ENCODE measurements at places on chromosomes 12 and 14.

- DNase-seq = no peak
Observed at GRCh38 chr12:115866909-115867525, 410.5 kb downstream of the MED13L start.

GRCh38 chr14:72512925-72513324 lies 381.0 kb downstream of the DPF3 start:
- DNase-seq = no peak

- DNase-seq = no peak
Observed at GRCh38 chr12:39272871-39273655, 169.9 kb downstream of the KIF21A start.

- DNase-seq = no peak
Observed at GRCh38 chr12:29242921-29243431, 93.9 kb downstream of the FAR2 start.

GRCh38 chr14:53767566-53767965 lies 189.1 kb downstream of the BMP4 start:
- no peak for DNase-seq

- no peak for DNase-seq
Observed at GRCh38 chr12:48021485-48022179, 17.4 kb upstream of the COL2A1 start.

- no peak for DNase-seq
Observed at GRCh38 chr14:98890556-98891340, 381.2 kb downstream of the BCL11B start.

DNA sequence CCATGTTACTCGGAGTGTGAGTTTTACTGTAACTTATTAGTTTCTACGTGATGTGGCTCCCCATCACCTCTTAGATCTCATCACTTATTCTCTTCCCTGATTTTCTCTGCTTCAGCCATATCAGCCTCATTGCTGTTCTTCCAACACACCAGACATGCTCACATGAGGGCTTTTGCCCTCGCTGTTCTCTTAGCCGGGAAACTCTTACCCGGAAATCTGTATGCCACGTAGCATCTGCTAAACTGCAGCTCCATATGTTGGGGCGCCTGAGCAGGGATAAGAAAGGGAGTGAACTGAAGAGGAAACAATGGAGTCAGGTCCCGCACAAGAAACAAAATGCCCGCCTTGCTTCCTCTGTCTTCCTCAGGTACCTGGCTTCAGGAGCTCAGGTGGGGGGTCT lies 16.6 kb downstream of the SMUG1 start:
- DNase-seq = no peak

DNA sequence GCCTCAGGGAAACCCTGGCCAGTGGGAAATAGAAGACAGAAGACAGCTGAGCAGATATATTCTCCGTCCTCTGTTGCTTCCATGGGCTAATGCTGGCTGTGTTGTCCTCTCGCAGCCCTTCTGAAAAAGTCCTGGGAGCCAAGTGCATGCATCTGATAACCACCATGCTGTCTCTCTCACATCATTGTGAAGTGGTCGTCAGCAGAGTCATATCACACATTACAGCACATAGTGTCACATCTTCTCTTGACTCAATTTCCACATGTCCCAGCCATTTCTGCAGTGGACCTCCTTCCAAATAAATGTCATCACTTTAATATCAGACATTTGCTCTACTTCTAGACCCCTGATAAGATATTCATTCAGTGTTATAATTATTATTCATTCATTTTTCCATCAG lies 3.8 kb downstream of the TAS2R20 start:
- DNase-seq = no peak

- no peak for DNase-seq
Observed at GRCh38 chr12:47481041-47481440, 224.8 kb downstream of the RPAP3 start.

DNA sequence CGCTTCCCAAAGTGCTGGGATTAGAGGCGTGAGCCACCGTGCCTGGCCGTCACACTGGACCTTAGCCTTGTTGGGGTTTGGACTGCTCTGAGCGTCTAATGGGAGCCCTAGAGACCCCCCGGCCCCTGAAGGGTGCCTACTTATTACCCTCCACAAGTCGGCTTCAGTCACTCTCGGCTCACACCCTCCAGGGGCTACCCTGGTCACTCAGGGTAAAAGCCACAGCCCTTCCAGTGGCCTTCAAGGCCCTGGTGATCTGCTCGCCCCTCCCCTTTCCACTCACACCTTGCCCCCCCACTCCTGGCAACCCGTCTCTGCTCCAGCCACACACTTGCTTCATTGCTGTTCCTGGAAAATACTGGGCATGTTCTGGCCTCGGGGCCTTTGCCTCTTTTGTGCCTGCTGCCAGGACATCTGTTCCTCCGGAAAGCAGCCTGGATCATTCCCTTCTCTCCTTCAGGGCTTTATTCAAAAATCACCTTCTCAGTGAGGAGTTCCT lies 3.6 kb upstream of the MORN3 start:
- no peak for DNase-seq

DNA sequence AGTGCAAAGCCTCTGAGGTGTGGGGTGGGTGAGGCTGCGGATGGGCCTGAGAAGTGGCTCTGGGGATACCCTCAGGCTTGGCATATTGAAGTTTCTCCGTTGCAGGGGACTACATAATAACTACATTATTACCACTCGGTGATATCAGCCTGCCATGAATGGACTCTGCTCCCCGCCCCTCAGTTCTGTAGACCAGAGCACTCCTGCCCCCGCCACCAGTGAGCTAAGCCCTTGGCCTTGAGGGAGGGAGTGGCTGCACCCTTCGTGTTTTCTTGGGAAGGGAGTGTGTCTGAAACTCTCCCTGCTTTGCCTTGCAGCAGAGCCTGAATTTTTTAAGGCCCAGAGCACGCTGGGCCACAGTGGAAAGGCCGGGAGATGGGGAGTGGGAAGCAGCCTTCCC lies 1.7 kb downstream of the ORAI1 start:
- DNase-seq = peak; percentile 10

- peak; percentile 59 for DNase-seq
Observed at GRCh38 chr12:57005980-57006808, at the start of gene ZBTB39. TSS of gene ZBTB39 (minus strand) at chr12:57006546. CDS start at chr12:57004917, 1,629 bp downstream.

DNA sequence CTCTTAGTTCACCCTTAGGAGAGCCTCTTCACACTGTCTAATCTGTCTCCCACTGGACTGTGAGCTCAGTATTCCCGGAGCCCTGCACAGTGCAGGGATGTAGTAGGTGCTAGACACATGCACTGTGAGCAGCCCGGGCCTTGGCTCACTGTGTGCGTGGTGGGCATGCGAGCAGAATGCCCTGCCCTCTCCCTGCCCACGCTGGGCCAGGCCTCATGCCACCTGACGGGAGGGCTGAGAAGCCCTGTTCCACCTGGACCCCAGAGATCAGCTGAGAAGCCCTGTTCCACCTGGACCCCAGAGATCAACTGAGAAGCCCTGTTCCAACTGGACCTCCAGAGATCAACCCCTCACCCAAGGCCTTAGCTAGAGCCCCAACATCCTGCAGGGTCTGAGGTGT lies 10.9 kb downstream of the RPS6KL1 start:
- no peak for DNase-seq

GRCh38 chr12:109255377-109255776 lies 53.7 kb downstream of the FOXN4 start:
- no peak for DNase-seq

DNA sequence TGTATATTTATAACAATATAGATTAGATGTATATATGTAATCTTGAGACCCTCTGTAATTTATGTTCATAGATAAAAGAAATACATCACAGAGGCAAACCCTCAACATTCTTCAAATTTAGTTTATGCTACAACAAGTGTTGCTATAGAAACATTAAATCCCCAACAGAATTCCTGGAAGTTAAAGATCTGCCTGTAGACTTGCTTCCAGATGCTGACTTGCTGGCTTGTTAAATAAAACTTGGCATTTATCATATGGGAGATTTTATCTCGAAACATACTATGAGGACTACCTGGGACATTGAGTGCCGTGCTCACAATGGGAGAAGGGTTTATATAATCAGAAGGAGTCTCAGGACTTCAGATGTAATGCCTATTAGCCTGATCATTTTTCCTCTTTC lies 136.3 kb upstream of the PLXNC1 start:
- no peak for DNase-seq

DNA sequence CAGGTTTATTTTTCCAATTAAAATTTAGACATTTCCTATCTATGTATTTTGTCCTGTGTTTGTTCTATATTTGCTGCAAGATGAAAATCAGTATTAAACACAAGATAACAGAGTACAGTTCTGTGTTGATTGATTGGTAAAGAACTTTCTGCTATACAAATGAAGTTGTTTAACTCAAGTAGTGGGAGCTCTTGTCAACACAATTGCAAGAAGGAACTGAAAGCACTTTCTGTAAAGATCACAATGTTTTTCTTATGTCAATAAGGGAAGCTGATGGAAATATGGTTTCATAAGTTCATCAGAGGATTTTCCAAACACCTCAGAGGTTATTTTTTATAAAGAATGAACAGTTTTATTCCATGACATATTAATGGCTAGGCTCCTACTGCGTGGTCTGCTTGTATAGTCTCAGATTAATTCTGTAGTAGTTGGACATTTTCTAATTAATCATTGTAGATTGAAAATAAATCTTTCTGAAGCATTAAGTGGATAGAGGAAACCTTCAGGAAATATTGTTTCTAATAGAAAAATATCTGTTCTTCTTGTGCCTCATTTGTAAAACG lies 379.5 kb downstream of the LRFN5 start:
- DNase-seq = no peak

DNA sequence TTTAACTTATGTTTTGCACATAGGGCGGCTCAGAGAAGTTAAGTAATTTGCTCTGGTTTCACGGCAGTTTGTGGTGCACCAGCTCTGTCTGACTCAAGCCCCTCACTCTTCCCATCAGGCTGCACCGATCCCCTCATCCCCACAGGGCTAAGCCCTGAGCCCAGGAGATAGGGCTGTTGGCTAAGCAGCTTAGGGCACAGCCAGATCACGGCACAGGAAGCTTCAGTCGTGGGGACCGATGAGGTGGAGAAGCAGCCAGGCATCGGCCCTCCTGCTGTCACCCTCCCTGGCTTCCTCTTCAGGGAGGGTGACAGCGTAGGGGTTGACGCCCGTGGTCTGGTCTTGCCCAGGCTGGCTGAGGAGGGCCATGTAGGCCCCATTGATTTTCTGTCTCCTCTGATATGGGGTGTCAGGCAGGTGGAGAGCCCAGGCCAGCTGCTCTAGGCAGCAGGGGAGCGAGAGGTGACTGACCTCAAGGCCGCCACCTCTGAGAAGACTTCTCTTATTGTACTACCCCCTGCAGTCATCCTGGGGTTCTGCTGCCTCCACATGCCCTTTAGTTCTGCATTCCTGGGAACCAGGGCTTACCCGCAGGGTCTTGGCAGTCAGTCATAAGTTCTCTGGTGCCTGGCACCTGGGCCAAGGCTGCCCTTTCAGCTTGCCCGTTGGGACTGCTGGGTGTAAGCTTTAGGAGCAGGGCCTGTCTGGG lies 166.4 kb downstream of the TSPAN9 start:
- DNase-seq = no peak

DNA sequence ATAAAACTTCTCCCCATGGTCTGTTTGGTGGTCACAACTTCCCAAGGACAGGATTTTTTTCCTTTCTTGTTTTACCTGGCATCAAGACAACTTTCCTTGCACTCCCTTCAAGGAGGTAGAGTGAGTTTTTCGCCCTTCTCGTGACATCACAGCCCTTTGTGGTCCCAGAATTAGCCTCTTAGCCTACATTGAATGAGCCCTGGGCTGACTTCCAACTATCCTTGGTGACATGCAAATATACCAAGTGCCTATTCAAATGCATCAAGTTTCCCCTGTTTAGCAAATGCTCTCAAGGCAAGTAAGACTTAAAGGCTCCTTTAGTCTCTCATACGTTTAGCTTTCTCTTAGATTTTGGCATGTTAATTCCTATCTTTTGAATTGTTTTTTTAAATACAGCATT lies 36.6 kb downstream of the TC2N start:
- DNase-seq = no peak

DNA sequence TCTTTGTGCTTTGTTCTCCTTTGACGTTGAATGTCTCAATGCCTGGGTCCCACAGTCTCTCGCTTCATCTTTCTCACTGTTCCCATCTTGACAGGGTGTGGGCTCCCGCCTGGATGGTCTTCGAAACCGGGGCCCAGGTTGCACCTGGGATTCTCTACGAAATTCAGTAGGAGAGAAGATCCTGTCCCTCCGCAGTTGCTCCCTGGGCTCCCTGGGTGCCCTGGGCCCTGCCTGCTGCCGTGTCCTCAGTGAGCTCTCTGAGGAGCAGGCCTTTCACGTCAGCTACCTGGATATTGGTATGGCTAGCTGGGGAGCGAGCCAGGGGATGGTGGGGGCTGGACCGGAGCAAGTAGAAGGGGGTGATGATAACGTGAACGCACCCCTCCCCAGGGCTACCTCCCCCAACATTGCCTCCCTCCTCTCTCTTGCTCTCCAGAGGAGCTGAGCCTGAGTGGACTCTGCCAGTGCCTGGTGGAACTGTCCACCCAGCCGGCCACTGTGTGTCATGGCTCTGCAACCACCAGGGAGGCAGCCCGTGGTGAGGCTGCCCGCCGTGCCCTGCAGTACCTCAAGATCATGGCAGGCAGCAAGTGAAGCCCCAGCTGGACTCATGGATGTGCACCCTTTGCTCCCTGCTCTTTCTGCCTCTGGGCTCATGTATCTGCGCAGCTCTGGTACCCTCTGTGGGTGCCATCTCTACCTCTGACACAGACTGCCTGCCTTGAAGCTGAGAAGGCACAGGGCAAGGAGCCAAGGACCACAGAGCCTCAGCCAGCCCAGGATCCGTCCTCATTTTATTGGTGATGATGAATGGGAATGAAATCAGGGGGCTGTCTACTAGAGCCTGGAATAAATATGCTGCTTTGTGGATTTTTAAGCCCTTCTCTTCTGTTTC lies 1.5 kb downstream of the NPFF start:
- no peak for DNase-seq

DNA sequence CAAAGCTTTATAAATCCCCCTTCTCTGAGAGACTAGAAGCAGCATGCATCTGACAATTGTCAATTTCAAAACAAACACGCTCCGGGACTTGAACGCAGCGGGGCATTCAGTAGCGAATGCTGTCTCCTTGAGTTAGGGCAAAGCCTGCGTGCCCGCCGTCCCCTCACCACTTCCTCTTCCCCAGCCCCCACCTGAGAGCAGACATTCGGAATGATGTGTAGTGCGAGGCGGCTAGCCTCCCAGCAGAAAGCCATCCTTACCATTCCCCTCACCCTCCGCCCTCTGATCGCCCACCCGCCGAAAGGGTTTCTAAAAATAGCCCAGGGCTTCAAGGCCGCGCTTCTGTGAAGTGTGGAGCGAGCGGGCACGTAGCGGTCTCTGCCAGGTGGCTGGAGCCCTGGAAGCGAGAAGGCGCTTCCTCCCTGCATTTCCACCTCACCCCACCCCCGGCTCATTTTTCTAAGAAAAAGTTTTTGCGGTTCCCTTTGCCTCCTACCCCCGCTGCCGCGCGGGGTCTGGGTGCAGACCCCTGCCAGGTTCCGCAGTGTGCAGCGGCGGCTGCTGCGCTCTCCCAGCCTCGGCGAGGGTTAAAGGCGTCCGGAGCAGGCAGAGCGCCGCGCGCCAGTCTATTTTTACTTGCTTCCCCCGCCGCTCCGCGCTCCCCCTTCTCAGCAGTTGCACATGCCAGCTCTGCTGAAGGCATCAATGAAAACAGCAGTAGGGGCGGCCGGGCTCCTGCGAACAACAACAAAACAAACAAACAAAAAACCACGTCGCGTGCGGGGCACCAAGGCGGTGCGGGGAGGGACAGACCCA lies 2.2 kb downstream of the PRMT8 start:
- no peak for DNase-seq
